T-helper 1 cell (primary cell): ENCODE measurements at places on chromosomes 5 and 9.

GRCh38 chr5:107531308-107531707 is 139.4 kb downstream of the EFNA5 start:
- DNase-seq: no peak

GRCh38 chr5:117954331-117954730 is 1034.0 kb downstream of the DTWD2 start:
- no peak for DNase-seq

GRCh38 chr9:93686127-93686879 is 109.9 kb downstream of the PHF2 start:
- DNase-seq: no peak

DNA sequence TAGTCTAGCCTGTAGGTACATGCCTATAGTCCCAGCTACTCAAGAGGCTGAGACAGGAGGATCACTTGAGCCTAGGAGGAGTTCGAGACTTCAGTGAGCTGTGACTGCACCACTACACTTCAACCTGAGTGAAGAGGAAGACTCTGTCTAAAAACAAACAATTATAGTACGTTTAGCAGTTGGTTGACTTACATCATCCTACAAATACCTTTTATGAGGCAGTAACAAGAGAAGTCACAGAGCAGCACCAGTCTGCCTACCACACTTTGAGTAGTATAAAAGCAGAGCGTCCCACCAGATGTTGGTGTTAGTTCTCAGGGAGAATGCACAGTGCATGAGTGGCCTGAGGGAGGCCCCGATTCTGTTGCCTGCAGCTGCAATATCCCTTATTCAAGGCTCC is 16.1 kb downstream of the ZFR start:
- no peak for DNase-seq

DNA sequence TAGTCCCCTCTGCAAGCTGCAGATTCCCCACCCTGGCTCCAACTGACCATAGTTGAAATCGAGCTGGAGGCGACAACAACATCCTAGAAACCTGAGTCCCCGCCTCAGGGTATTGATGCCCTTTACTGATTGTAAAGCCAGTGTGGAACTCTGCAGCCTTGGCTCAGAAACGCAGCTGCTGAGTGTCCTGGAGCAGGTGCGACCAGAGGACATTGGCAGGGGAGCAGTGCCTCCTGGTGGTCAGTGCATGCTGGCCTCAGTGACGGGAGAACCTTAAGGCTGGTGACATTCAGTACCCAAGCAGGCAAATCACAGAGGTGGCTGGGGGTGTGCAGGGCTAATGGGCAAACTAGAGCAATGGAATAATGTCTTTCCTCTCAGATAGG is 20.4 kb upstream of the ZNF354B start:
- DNase-seq: peak; percentile 29

DNA sequence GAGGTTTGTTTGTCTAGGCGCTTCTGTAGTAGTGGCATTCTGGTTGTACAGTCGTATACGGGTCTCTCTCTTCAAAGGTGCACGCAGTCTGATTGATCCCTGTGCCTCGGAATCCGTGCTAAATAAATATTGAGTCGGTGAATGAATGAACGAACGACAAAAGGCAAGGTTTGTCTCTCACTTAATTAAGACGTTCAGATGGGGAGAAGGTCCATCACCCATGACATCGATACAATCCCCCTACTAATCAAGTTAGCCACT is 500 bp upstream of the CREBRF start:
- no peak for DNase-seq

DNA sequence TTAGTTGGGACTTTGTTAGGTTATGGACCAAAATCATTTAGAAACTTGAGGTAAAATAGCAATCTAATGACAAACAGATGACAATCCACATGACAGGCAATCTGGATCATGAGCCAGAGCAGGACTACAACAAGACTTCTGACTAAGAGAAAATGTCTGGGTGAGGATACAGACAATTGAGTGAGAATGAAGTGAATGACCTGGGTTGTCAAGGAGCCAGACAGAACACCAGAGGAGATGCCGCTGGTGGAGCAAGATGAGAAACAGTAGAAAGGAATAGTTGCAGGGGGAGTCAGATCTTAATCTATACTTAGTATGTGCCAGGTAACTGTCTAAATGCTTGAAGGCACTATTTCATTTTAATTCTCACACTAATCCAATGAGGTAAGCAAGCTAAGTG is 277.8 kb downstream of the PRELID2 start:
- no peak for DNase-seq

GRCh38 chr5:38258319-38259061 is at the start of gene EGFLAM:
EGFLAM (plus strand) TSS chr5:38258559; CDS start chr5:38258755, 196 bp downstream.
- no peak for DNase-seq

- DNase-seq: no peak
Measured at GRCh38 chr9:120066315-120066714, 513.7 kb downstream of the CDK5RAP2 start.

DNA sequence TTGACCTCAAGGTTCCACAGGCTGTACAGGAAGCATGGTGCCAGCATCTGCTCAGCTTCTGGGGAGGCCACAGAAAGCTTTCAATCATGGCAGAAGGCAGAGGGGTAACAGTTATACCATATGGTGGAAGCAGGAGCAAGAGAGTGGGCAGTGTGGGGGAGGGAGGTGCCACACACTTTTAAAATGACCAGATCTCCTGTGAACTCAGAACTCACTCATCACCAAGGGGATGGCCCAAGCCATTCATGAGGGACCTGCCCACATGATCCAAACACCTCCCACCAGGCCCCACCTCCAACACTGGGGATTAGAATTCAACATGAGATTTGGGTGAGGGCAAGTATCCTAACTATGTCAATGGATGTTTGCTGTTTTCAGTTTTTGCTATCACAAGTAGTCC is 16.2 kb downstream of the CYFIP2 start:
- no peak for DNase-seq

- DNase-seq: no peak
Measured at GRCh38 chr5:32263684-32264083, 49.1 kb downstream of the MTMR12 start.

GRCh38 chr9:37920471-37921167 is 16.7 kb upstream of the SLC25A51 start:
- DNase-seq: no peak

DNA sequence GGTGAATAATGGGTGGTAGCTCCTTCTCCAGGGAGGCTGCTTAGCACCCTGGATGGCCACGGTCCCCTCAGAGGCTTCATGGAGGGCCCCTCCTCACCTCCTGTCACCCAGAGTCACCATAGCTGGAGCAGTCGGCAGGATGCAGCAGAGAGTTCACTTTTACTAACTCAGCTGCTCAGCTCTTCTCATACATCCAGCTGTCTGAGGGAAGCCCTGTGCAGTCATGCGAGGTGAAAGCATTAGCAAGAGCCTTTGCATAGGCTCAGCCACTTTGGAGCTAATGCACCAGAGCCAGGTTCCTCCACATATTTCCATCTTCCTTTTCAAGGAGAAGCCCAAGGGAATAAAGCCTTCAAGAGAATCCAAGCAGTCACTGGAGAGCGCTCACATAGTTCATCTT is 499.2 kb downstream of the BNC2 start:
- DNase-seq: no peak

DNA sequence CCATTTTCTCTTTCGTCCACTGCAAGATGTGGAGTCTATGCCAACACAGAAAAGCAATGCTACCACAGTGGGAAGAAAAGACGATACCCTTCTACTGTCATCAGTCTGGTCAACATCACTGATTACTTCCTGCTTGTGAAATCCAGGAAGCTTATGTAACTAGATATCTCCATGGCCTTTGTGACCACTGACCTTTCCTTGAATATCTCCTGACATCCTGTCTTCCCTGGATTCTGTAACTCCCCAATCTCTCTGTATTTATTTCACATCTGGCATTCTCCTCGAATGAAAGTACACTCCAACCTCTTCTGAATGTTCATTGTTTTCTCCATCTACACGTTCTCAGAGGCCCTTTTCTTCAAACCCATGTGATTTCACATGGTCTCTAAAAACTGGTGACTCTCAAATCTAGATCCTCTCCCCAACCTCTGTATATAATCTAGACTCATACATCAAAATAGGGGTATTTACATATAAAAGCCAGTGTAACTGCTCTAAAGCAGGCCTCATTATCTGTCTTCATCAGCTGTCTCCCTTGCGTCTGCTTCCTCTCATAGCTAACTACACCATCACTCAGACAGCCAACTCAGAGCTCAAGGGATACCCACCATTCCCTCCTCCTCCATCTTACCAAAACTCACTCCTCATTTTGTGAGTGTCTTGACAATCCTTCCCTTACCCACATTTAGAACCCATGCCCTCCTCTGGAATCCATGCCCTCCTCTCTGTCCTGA is 156.8 kb downstream of the SEMA5A start:
- no peak for DNase-seq

- DNase-seq: no peak
Measured at GRCh38 chr9:123631862-123632261, 275.9 kb downstream of the CRB2 start.

- no peak for DNase-seq
Measured at GRCh38 chr5:38533286-38534155, 22.9 kb downstream of the LIFR start.

DNA sequence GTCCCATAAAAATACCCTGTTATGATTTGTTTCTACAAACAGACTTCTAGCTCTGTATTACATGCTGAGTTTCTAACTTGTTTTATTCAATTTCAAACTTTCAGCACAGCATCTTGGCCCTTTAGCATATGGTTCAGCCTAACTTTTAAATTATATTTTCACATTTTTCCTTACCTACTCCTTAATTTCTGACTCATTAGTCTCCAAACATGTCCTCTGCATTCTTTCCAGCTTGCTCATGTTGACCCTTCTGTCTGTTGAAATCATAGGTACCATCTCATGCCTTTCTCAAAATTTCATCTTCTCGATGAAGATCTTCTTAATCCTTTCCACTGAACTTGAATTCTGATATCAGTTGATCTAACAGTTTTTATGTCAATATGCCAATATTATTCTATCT is 200.9 kb upstream of the RIOK2 start:
- DNase-seq: no peak

GRCh38 chr9:123267481-123268198 is 746 bp downstream of the STRBP start:
- no peak for DNase-seq

GRCh38 chr9:99406939-99407338 is 184.9 kb downstream of the SEC61B start:
- DNase-seq: no peak
